ENCODE measurements at places on chromosomes 5 and 9.

DNA sequence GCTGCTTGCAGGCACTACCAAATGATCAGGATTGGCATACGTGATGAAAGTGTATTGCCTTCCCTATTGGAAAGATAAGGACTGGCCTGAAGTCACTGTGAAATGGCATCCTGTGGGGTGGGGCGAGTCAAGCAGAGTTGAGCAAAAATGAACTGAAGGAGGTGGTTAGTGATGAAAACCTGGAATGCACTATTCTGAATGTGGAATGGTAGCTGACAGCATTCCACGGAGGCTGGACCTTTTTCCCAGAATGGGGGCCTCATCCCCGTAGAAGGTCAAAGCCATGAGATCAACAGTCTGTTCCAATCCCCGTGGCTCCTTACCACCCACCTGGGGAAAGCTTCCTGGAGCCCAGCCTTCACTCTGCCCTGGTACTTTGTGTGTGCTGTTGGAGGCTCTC lies 37.7 kb downstream of the ASS1 start:
- H3K4me1 ChIP-seq = no peaks in the 10 kb centered on the region
- H3K4me3 ChIP-seq = no peak overlapping the region
- no peaks in the 10 kb centered on the region for H3K36me3 ChIP-seq
- no peaks in the 10 kb centered on the region for H3K27me3 ChIP-seq
- H3K27ac ChIP-seq = no peak overlapping the region
- DNase-seq = no peak

GRCh38 chr5:124630767-124631704 lies 115.4 kb downstream of the ZNF608 start:
- no peaks in the 10 kb centered on the region for H3K27me3 ChIP-seq
- no peak overlapping the region for H3K27ac ChIP-seq
- H3K4me1 ChIP-seq = peaks cover 18% of the 10 kb centered on the region
- H3K36me3 ChIP-seq = no peaks in the 10 kb centered on the region

GRCh38 chr5:573206-573605 lies 38.9 kb upstream of the CEP72 start:
- H3K27me3 ChIP-seq = peaks cover 44% of the 10 kb centered on the region
- H3K36me3 ChIP-seq = no peaks in the 10 kb centered on the region
- DNase-seq = no peak
- no peak overlapping the region for H3K27ac ChIP-seq

GRCh38 chr5:123787136-123787535 lies 275.2 kb downstream of the CSNK1G3 start:
- DNase-seq = no peak
- H3K4me1 ChIP-seq = no peaks in the 10 kb centered on the region
- H3K36me3 ChIP-seq = no peaks in the 10 kb centered on the region
- H3K27ac ChIP-seq = no peak overlapping the region

DNA sequence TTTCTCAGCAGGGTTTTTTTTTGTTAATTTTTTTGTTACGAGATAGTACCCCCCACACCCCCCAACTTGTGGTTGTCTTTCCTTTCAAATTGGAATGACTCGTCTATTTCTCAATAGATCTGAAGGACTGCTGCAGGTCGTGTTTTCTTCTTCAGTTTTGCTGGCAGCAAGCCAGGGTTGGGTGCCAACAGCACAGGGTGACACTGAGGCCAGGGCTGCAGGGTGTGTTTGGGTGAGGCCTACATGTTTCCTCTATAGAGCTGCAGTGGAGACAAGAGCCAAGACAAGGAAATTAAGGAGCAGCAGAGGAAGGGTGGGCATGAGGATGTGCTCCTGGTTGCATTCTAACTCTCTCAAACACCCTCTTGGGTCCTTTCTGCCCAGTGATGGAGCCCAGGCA lies 52.2 kb downstream of the NXNL2 start:
- no peak overlapping the region for H3K27ac ChIP-seq
- H3K4me1 ChIP-seq = peaks cover 7% of the 10 kb centered on the region
- H3K4me3 ChIP-seq = no peak overlapping the region
- no peaks in the 10 kb centered on the region for H3K27me3 ChIP-seq
- DNase-seq = no peak
- H3K36me3 ChIP-seq = no peaks in the 10 kb centered on the region

DNA sequence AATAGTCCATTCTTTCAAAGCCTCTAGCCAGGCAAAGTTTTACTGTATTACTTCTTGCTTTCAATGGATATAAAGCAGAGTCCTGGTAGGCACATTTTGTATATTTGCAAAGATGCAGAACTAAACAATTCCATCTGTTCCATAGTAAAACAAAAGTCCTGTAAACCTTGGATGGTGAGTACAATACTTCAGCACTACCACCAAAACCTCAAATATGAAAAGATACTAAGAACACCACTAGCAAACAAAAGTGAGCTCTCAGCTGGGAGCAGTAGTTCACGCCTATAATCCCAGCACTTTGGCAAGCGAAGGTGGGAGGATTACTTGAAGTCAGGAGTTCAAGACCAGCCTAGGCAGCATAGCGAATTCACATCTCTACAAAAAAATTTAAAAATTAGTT lies 195.0 kb downstream of the MSX2 start:
- DNase-seq = no peak
- no peaks in the 10 kb centered on the region for H3K36me3 ChIP-seq
- no peak overlapping the region for H3K27ac ChIP-seq
- no peaks in the 10 kb centered on the region for H3K27me3 ChIP-seq
- H3K4me3 ChIP-seq = no peak overlapping the region

GRCh38 chr9:99693888-99694287 lies 127.8 kb upstream of the NR4A3 start:
- H3K4me3 ChIP-seq = no peak overlapping the region
- no peak for DNase-seq
- no peaks in the 10 kb centered on the region for H3K4me1 ChIP-seq
- peaks cover 2% of the 10 kb centered on the region for H3K27me3 ChIP-seq

GRCh38 chr9:7176561-7176960 lies 418.8 kb downstream of the KDM4C start:
- no peak overlapping the region for H3K27ac ChIP-seq
- no peaks in the 10 kb centered on the region for H3K27me3 ChIP-seq
- H3K4me3 ChIP-seq = no peak overlapping the region
- H3K36me3 ChIP-seq = no peaks in the 10 kb centered on the region
- no peak for DNase-seq

- peaks cover 34% of the 10 kb centered on the region for H3K27me3 ChIP-seq
- H3K4me1 ChIP-seq = no peaks in the 10 kb centered on the region
- DNase-seq = no peak
- H3K4me3 ChIP-seq = no peak overlapping the region
- H3K36me3 ChIP-seq = no peaks in the 10 kb centered on the region
- H3K27ac ChIP-seq = no peak overlapping the region
Measured at GRCh38 chr5:2829239-2829638, 77.8 kb upstream of the IRX2 start.

DNA sequence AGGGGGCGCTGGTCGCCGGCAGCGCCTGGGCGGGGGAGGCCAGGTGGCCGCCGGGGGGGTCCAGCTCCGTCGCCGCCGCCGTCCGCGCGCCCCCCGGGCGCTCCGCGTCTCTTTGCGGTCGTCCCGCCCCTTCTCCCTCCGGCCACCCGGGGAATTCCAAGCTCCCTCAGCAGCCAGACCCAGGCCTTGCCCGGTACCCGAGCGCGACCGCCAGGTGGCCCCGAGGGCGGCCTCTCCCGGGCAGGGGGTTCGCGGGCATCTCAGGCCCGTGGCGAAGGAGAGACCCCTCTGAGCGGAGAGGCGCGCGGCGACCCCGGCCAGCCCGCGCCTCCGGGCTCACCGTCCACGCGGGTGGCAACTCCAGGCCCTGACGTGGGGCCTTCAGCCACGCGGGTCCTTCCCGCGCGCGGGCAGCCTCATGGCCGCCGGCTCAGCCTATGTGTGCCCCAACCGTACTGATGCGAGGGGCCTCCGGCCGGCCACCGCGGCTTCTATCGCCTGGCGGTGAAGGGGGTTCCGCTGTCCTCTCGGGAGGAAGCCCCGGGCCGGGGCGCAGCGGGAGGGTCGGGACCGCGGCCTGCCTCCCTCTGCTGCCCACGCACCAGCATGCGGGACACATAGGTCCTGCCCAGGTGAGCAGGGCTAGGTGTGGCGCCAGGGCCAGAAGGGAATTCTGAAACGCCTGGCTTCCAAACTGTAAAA lies 529 bp upstream of the NRARP start:
- H3K36me3 ChIP-seq = no peaks in the 10 kb centered on the region
- peaks cover 14% of the 10 kb centered on the region for H3K4me1 ChIP-seq
- H3K4me3 ChIP-seq = peak overlapping the region; percentile 44
- no peak for DNase-seq

- no peaks in the 10 kb centered on the region for H3K27me3 ChIP-seq
- no peak overlapping the region for H3K4me3 ChIP-seq
- no peak for DNase-seq
- H3K36me3 ChIP-seq = no peaks in the 10 kb centered on the region
Measured at GRCh38 chr9:124190761-124191160, 67.0 kb upstream of the NEK6 start.

GRCh38 chr5:81290146-81290545 lies 11.2 kb upstream of the ZCCHC9 start:
- H3K27ac ChIP-seq = no peak overlapping the region
- no peaks in the 10 kb centered on the region for H3K4me1 ChIP-seq
- no peak for DNase-seq
- H3K27me3 ChIP-seq = no peaks in the 10 kb centered on the region
- no peak overlapping the region for H3K4me3 ChIP-seq

DNA sequence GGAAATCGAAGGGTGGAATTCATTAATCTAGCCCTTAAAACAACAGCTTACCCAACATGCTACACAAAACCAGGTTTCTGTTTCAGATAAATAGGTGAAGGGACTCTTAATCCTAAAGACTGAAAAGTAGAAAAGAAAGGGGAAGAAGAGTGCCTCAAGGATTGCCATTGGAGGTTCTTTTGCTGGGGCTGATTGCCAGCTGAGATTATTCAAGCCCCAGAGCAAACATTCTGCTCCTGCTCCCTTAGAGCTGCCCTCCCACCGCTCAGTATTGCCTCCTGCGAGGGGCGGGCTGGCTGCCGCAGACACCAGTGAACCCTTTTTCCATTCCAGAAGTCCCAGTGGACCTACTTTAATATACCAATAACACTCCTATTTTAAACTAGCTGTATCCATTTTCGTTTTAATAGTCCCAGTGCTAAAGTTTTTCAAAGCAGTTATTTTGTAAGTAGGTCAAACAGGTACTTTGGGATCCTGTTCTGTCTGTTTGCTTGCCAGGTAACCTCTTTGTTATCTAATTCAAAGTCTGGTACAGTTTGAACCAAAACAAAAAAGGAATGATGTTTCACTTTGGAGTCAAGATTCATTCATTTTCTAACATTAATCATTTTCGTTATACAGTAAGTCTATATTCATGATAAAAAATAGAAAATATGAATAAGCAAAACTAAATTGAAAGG lies 38.6 kb downstream of the HMGCS1 start:
- H3K27ac ChIP-seq = no peak overlapping the region
- H3K4me1 ChIP-seq = no peaks in the 10 kb centered on the region
- no peak overlapping the region for H3K4me3 ChIP-seq
- H3K36me3 ChIP-seq = no peaks in the 10 kb centered on the region

- DNase-seq = no peak
- no peak overlapping the region for H3K4me3 ChIP-seq
- H3K27me3 ChIP-seq = no peaks in the 10 kb centered on the region
- no peaks in the 10 kb centered on the region for H3K4me1 ChIP-seq
- H3K27ac ChIP-seq = no peak overlapping the region
- H3K36me3 ChIP-seq = no peaks in the 10 kb centered on the region
Measured at GRCh38 chr5:82313016-82313415, 34.9 kb upstream of the RPS23 start.

GRCh38 chr9:98974994-98975712 lies 31.4 kb downstream of the COL15A1 start:
- no peak overlapping the region for H3K27ac ChIP-seq
- no peaks in the 10 kb centered on the region for H3K27me3 ChIP-seq
- H3K4me3 ChIP-seq = no peak overlapping the region
- no peaks in the 10 kb centered on the region for H3K36me3 ChIP-seq
- no peaks in the 10 kb centered on the region for H3K4me1 ChIP-seq

- no peak overlapping the region for H3K4me3 ChIP-seq
- H3K4me1 ChIP-seq = peaks cover 10% of the 10 kb centered on the region
- H3K36me3 ChIP-seq = no peaks in the 10 kb centered on the region
- no peaks in the 10 kb centered on the region for H3K27me3 ChIP-seq
- no peak for DNase-seq
Measured at GRCh38 chr5:100772006-100772405, 131.1 kb downstream of the ST8SIA4 start.

GRCh38 chr9:113139225-113139829 lies 11.5 kb upstream of the SLC31A2 start:
- H3K36me3 ChIP-seq = no peaks in the 10 kb centered on the region
- H3K4me1 ChIP-seq = no peaks in the 10 kb centered on the region
- no peaks in the 10 kb centered on the region for H3K27me3 ChIP-seq
- DNase-seq = no peak
- H3K4me3 ChIP-seq = no peak overlapping the region

DNA sequence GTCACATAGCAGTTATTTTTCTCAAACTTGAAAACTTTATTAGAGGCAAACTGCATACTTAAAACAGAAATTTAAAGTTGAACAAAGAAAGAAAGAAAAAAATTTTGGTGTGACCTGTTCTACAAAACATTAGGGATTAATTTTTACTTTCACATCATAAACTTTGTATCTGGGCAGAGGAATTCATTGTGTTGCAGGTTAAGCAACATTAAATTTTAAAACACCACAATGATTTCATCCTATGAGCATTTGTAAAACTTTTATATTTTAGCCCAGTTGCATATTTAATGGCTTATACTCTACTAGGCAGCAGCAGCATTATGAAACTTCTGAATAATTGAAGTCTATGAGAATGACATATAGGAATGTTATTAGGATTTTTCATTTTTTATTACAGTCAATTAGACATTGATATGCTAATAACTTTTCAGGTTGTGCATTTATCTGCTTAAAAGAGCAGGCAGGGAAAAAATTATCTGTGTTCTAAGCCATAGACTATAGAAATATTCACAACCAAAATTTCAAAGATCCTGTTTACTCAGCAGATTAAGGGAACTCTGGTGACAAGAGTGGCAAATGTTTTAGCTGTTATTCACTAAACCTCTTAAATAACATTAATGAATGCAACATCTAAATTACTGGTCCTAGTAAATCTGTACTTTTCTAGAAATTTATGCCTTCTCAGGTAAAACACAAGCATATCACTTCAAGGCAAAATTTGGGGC lies 1088.5 kb upstream of the CDH6 start:
- H3K27ac ChIP-seq = peak overlapping the region; percentile 91
- peaks cover 52% of the 10 kb centered on the region for H3K4me1 ChIP-seq
- H3K4me3 ChIP-seq = no peak overlapping the region
- no peaks in the 10 kb centered on the region for H3K27me3 ChIP-seq

DNA sequence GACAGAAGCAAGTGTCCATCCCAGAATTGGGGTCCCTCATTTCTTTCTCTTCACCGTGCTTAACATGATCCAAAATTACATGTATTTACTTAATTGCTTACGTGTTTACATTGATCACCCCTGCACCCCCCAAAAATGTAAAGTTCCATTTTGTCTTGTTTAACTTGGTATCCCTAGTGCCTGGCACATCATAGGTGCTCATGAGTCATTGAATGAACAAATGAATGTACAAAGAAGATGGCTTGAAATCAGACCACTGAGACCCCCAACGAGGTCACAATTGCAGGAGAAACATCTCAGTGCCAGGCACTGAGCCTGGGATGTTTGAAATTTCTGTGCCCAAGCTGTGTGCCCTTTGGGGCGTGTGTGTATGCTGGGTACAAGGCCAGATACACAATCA lies 45.2 kb upstream of the NDFIP1 start:
- no peak overlapping the region for H3K4me3 ChIP-seq
- peaks cover 8% of the 10 kb centered on the region for H3K4me1 ChIP-seq
- no peak for DNase-seq
- H3K27ac ChIP-seq = no peak overlapping the region
- H3K36me3 ChIP-seq = no peaks in the 10 kb centered on the region
- H3K27me3 ChIP-seq = no peaks in the 10 kb centered on the region

GRCh38 chr5:134517553-134517952 lies 7.9 kb upstream of the JADE2 start:
- H3K27ac ChIP-seq = no peak overlapping the region
- no peaks in the 10 kb centered on the region for H3K36me3 ChIP-seq
- DNase-seq = no peak
- no peak overlapping the region for H3K4me3 ChIP-seq
- H3K27me3 ChIP-seq = no peaks in the 10 kb centered on the region

Data from RWPE2 (cell line).